Large intestine (tissue), 12 donors: ENCODE measurements at places on chromosomes 12 and 14. TPM values are rescaled to one million over a fixed set of nuclear protein-coding genes. Genes with fewer than 3 reads are reported as not detected.

- H3K27me3 ChIP-seq = no peaks in the 10 kb centered on the region
- no peaks in the 10 kb centered on the region for H3K36me3 ChIP-seq
- peaks cover 83% of the 10 kb centered on the region for H3K4me1 ChIP-seq
Observed at GRCh38 chr14:76920331-76921087, 94.3 kb downstream of the LRRC74A start.

- no peaks in the 10 kb centered on the region for H3K4me1 ChIP-seq
- H3K4me3 ChIP-seq = no peak overlapping the region
- DNase-seq = no peak
- H3K36me3 ChIP-seq = no peaks in the 10 kb centered on the region
- H3K27me3 ChIP-seq = no peaks in the 10 kb centered on the region
- no peak overlapping the region for H3K27ac ChIP-seq
Observed at GRCh38 chr12:84375449-84376170, 537.0 kb downstream of the SLC6A15 start.

- no peak for DNase-seq
- no peaks in the 10 kb centered on the region for H3K36me3 ChIP-seq
- H3K27me3 ChIP-seq = no peaks in the 10 kb centered on the region
- no peak overlapping the region for H3K4me3 ChIP-seq
Observed at GRCh38 chr14:61477712-61478462, 156.5 kb downstream of the PRKCH start.

- H3K4me1 ChIP-seq = no peaks in the 10 kb centered on the region
- no peaks in the 10 kb centered on the region for H3K27me3 ChIP-seq
- H3K27ac ChIP-seq = no peak overlapping the region
Observed at GRCh38 chr12:89551747-89552146, 25.9 kb upstream of the POC1B start.

DNA sequence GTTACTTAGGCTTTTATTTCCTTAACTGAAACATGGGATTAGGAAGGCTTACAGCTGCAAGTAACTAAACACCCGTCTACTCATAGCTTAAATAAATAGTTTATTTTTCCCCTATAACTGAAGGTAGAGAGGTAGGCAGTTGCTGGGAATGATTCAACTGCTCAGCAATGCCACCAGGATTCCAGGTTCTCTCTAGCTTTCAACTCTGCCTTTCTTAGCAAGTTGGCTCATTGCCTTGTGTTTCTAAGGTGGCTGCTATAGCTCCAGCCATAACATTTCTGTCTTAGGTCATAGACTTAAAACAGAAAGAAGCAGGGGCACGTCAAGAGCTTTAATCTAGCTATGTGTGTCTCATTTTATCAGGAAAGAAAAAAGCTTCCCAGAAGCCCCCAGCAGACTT is 103.7 kb upstream of the MDM1 start:
- H3K4me1 ChIP-seq = no peaks in the 10 kb centered on the region
- DNase-seq = no peak
- H3K36me3 ChIP-seq = no peaks in the 10 kb centered on the region
- H3K4me3 ChIP-seq = no peak overlapping the region

DNA sequence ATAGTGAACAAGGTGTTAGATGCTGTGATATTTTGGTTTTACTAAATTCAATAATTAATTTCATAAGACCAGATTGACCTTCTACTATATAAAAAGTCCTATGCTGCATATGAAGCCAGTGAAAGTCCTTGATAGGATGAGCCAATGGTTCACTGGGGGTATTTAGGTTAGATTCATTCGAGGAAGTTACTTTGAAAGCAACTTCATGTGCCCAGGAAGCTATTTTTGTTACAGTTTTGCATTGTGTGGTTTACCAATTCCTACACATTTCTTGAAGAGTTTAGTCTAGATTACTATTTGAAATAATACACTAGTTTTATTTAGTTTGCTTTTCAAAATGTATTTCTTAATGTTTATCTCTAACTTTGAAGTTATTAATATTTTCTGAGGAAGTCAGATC is 58.5 kb upstream of the RMST start:
- no peaks in the 10 kb centered on the region for H3K27me3 ChIP-seq
- DNase-seq = no peak
- H3K27ac ChIP-seq = no peak overlapping the region
- H3K36me3 ChIP-seq = no peaks in the 10 kb centered on the region
- H3K4me3 ChIP-seq = no peak overlapping the region
- no peaks in the 10 kb centered on the region for H3K4me1 ChIP-seq

- H3K27ac ChIP-seq = no peak overlapping the region
- H3K4me1 ChIP-seq = peaks cover 8% of the 10 kb centered on the region
- no peak overlapping the region for H3K4me3 ChIP-seq
Observed at GRCh38 chr12:110107369-110108281, 16.5 kb upstream of the IFT81 start.

DNA sequence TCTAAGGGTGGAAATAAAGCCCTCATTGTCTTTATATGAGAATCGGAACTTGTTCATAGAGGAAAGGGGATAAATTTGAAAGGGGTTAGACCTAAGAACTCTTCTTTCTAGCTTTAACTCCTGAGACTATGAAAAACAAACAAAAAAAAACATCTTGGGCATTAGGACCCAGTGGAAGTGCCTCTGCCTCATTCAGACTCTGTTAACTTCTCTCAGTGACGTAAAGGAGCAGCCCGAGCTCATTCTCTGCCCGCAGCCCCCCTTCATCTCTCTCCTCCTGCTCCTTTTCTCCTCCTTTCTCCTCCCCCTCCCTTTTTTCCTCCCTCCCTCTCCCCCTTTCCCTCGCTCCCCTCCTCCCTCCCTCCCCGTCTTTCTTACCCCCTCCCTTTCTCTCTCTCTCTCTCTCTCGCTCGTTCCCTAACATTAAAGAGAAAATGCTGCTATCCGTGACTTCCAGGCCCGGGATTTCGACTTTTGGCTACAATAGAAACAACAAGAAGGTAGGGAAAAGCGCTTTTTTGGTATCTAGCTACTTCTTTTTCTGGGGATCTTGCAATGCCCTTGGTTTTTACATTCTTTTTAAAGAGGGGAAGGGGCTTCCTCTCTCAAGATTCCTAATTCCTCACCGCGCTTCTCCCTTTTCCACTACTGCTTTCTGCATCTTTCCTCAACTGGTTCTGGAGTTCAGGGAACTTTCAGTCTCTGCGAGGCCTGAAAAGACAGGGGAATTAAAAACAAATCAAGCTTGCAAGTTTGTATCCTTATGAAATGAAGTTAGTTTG is at the start of gene RBMS2:
RBMS2 (plus strand) TSS at position 231 of the 782 bp plus-strand sequence; CDS start at position 435, 204 bp downstream.
- no peaks in the 10 kb centered on the region for H3K27me3 ChIP-seq
- peak within 1 kb of the TSS; percentile 92 for H3K27ac ChIP-seq
- peaks cover 4% of the 10 kb centered on the region for H3K36me3 ChIP-seq
- DNase-seq = peak; percentile 91

- H3K4me3 ChIP-seq = no peak overlapping the region
- no peak overlapping the region for H3K27ac ChIP-seq
- H3K4me1 ChIP-seq = no peaks in the 10 kb centered on the region
- no peaks in the 10 kb centered on the region for H3K36me3 ChIP-seq
- no peaks in the 10 kb centered on the region for H3K27me3 ChIP-seq
Observed at GRCh38 chr14:105864651-105865265, 338.4 kb downstream of the TMEM121 start.

The MSRB3 gene
- polyA plus RNA-seq = 23.1 TPM

DNA sequence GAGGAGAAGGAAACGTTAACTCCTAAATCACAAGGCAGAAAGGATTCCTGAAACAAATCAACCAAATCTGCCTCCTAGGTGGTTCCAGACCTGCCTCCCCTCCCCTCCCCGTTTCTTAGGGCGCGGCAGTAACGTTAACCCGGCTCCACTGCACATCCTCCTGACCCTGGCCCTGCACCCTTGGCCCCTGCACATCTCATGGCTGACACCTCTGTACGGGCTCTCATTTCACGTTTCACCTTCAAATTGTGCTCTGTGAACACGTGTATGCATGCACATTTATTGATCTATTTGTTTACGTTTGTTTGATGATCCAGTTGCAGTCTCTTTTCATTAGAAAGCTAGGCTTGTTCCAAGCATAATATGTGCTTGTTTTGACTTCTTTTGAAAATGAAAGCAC is 358.1 kb downstream of the ADGRD1 start:
- H3K4me1 ChIP-seq = no peaks in the 10 kb centered on the region
- H3K27ac ChIP-seq = no peak overlapping the region
- no peak overlapping the region for H3K4me3 ChIP-seq
- no peaks in the 10 kb centered on the region for H3K36me3 ChIP-seq
- peaks cover 7% of the 10 kb centered on the region for H3K27me3 ChIP-seq

The KRT74 gene
- polyA plus RNA-seq = not detected

DNA sequence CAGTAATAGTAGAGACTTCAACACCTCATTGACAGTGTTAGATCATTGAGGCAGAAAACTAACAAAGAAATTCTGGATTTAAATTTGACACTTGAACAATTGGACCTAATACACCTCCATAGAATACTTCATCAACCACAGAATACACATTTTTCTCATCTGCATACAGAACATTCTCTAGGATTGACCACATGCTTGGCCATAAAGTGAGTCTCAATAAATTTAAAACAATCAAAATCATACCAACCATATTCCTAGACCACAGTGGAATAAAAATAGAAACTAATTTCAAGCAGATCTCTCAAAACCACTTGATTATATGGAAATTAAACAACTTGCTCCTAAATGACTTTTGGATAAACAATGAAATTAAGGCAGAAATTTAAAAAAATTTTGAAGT is 82.3 kb downstream of the SLC38A4 start:
- H3K36me3 ChIP-seq = no peaks in the 10 kb centered on the region
- no peaks in the 10 kb centered on the region for H3K27me3 ChIP-seq
- H3K27ac ChIP-seq = no peak overlapping the region
- no peaks in the 10 kb centered on the region for H3K4me1 ChIP-seq
- H3K4me3 ChIP-seq = no peak overlapping the region

DNA sequence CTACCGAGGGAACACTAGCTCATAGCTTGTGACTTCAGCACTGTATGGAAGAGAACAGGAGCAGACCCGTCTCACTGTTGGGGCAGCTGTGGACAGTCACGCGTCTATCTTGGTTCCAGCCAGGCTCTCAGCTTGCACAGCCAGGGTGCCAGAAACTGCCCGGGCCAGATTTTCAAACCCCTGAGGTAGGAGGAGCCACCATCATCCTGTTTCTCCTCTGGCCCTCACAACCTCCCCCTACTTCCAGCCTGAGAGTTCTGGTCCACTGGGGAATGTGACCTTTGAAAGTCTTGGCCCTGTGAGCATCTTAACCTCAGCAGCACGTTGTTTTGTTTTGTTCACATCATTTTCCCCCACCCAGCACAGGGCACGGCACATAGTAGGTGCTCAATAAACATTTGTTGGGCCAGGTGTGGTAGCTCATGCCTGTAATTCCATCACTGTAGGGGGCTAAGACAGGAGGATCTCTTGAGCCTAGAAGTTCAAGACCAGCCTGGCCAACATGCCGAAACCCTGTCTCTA is 50.4 kb downstream of the PSMA6 start:
- DNase-seq = no peak
- no peak overlapping the region for H3K4me3 ChIP-seq
- no peaks in the 10 kb centered on the region for H3K36me3 ChIP-seq
- H3K27me3 ChIP-seq = no peaks in the 10 kb centered on the region

The MANSC4 gene
- 0.19 TPM for polyA plus RNA-seq

- H3K27me3 ChIP-seq = no peaks in the 10 kb centered on the region
- H3K36me3 ChIP-seq = peaks cover 86% of the 10 kb centered on the region
- no peak for DNase-seq
Observed at GRCh38 chr12:103944964-103945363, 14.8 kb downstream of the HSP90B1 start.

The MFAP5 gene
- 7.6 TPM for polyA plus RNA-seq

DNA sequence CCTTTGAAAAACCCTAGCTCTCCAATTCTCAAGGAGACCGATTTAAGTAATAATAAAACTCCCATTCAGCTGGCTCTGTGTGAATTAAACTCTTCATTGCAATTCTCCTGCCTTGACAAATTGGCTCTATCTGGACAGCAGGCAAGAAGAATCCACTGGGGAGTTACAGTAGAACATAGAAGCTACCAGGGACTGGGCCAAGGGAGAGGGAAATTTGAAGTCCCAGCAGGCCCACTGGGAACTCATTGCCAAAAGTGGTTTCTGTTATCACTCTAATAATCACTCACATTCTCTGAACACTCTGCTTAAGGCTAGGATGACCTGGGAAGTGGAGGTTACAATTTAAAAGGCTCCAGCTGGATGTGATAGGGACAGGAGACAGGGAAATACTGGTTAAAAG is 384.5 kb upstream of the CCDC196 start:
- no peak for DNase-seq
- no peak overlapping the region for H3K4me3 ChIP-seq
- no peaks in the 10 kb centered on the region for H3K4me1 ChIP-seq
- no peak overlapping the region for H3K27ac ChIP-seq

GRCh38 chr12:4047421-4047820 is 174.2 kb upstream of the PARP11 start:
- H3K27me3 ChIP-seq = no peaks in the 10 kb centered on the region
- no peaks in the 10 kb centered on the region for H3K36me3 ChIP-seq
- no peak for DNase-seq
- H3K4me3 ChIP-seq = no peak overlapping the region
- no peak overlapping the region for H3K27ac ChIP-seq
- peaks cover 4% of the 10 kb centered on the region for H3K4me1 ChIP-seq

GRCh38 chr14:72498646-72499045 is 395.3 kb downstream of the DPF3 start:
- no peak overlapping the region for H3K27ac ChIP-seq
- H3K36me3 ChIP-seq = no peaks in the 10 kb centered on the region
- no peak overlapping the region for H3K4me3 ChIP-seq
- H3K4me1 ChIP-seq = no peaks in the 10 kb centered on the region
- DNase-seq = no peak
- H3K27me3 ChIP-seq = no peaks in the 10 kb centered on the region

DNA sequence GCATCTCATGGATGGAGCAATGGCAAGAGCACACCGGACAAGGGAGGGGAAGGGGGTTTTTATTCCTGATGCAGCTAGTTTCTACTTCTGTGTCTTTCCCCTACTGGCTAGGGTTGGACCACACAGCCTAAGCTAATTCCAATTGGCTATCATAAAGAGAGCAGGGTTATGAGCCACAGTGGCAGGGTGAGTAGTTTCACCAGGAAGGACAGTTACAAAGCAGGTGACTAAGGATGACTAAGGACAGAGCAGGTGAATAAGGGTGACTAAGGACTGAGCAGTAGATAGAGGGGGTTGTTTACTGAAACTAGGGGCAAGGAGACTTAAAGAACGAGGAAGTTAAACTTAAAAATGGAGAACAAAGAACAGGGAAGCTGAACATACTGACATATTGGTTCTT is 321.4 kb upstream of the SEL1L start:
- H3K4me1 ChIP-seq = no peaks in the 10 kb centered on the region
- H3K36me3 ChIP-seq = no peaks in the 10 kb centered on the region
- no peak for DNase-seq
- H3K4me3 ChIP-seq = no peak overlapping the region
- H3K27me3 ChIP-seq = no peaks in the 10 kb centered on the region

The PLEKHH1 gene
- 110 TPM for polyA plus RNA-seq

GRCh38 chr14:94054401-94054800 is 26.6 kb downstream of the DDX24 start:
- peaks cover 5% of the 10 kb centered on the region for H3K4me1 ChIP-seq
- H3K27ac ChIP-seq = no peak overlapping the region
- peaks cover 93% of the 10 kb centered on the region for H3K36me3 ChIP-seq
- no peak overlapping the region for H3K4me3 ChIP-seq

GRCh38 chr12:1093166-1093751 is 102.2 kb downstream of the ERC1 start:
- H3K27ac ChIP-seq = no peak overlapping the region
- peak; percentile 42 for DNase-seq
- no peaks in the 10 kb centered on the region for H3K4me1 ChIP-seq
- H3K36me3 ChIP-seq = no peaks in the 10 kb centered on the region
- H3K4me3 ChIP-seq = no peak overlapping the region

The ITGB7 gene
- polyA plus RNA-seq = 9.5 TPM

GRCh38 chr12:14367040-14367661 is 1.7 kb downstream of the ATF7IP start:
- H3K36me3 ChIP-seq = peaks cover 5% of the 10 kb centered on the region
- H3K27me3 ChIP-seq = no peaks in the 10 kb centered on the region
- H3K27ac ChIP-seq = peak overlapping the region; percentile 96
- peak overlapping the region; percentile 59 for H3K4me3 ChIP-seq
- DNase-seq = peak; percentile 83
